ENCODE measurements at places on chromosomes 12 and 14.

- no peak for DNase-seq
Observed at GRCh38 chr12:100221523-100221922, 20.9 kb downstream of the ACTR6 start.

GRCh38 chr12:60872219-60872618 is 1276.4 kb downstream of the SLC16A7 start:
- no peak for DNase-seq

DNA sequence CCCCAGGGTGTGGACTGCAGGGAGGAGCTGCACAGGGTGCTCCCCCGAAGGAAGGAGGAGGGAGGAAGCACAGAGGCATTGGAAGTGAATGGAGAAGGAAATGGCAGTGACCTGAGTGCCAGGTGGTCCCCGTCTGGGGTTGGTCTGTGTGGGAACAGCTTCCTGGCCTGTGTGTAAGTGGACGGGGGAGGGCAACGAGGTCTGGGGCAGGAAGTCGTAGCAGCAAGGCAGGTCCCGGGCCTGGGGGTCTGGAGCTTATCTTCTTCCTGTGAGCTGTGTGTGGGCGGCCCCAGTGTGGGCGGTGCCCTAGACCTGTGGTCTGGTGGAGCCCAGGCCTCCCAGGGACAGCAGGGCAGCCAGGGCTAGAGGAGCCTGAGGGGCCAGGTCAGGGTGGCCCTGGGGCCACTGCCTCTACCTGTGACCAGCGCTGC is 382.1 kb downstream of the TMEM121 start:
- no peak for DNase-seq

DNA sequence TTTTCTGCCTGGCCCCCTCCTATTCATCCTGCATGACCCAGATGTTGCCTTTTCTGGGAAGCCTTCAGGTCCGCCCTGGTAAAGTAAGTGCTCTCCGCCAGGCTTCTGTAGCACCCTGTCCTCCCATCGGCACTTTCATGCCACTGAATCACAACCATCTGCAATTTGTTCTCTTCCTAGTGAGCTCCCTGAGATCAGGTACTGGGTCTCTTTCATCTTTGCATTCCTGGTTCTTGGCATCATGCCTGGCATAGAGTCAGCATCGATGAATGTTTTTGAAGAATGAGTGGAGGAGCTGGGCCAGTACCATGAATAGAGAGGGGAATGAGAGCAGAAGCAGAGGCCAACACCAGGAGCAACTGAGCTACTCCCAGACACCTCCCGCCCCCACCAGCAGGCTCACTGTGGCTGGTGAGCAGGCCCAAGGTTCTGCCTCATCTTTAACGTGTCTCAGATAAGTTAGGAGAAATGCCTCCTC is 13.1 kb downstream of the ZDHHC22 start:
- DNase-seq, result no peak
